COLO829 (cell line): ENCODE measurements at places on chromosomes 4 and X.
A peak's percentile ranks its signal among the peaks of the same experiment; 100 is the strongest.

DNA sequence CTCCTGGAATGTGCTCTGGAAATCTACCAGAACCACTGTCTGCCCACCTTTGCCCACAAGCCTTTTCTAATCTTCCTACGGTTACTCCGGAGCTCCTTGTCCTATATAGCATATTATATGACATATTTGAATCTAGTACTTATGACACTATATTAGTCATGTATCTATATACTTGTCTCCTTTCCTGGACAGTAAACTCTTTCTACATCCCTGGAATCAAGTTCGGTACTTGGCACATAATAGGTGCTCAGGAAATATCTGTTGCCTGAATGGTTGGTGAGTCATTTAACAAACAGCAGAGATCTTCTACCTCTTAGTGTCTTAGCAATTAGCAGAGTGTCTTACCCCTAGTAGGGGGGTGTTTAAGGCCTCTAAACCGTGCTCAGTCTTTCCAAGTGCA, 123.6 kb downstream of the RELL1 start:
- no peak for DNase-seq

DNA sequence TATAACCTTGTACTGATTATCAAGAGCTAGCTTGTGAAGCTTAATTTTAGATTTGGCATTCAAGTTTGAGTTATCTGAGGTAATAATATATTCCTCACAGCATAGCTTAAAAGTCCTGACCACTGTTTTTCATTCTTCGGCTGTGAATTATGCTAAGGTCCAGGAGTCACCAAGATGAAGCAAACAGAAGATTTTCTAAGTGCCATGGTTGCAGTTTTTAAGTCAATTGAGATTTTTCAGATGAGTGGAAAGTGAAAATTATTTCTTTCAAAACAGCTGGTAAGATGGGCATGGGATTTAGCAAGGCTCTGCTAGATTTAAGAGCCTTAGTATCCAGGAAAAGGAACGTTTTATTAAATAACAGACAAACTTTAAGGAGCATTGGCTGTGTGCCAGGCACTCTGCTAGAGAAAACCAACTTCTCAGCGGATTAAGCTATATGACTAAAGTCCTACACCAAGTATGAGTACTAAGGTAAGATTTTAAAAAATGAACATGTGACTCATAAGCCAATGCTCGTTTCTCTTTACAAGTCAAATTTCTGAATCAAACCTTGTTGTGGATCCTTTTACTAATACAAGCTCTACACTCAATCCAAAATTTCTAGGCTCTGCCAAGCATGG, 149.9 kb upstream of the IL15 start:
- DNase-seq: no peak

DNA sequence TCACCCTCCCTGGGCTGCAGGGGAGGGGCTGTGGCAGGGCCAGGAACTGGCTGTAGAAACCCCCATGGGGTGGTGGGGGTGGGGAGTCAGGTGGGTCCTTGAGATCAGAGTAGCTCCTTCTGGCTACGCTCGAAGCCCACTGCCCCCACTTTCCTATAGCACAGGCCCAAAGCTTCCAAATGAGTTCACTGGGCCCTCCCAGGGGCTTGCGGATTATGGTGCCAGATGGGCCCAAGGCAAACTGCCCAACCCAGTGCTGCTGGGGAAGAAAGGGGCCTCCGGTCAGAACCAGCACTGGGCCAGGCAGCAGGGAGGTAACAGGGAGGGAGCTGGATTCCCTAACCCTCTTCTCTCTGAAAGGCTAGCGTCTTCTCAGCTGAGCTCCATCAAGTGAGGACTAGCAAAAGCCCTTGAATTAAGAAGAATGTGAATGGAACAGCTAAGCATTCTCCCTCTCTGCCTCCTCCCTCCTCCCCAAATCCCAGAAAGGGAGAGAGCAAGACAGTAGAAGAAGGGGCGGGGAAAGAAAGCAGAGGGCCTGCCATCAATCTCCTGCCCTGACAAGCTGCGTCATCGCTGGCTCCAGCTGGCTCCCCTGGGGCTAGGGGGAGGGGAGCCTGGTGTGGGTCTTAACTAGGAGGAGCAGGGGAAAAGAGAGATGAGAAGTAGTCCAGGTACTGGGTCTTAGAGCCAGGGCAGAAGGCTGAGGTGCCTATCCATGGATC, 34.7 kb downstream of the FRMPD3 start:
- peak; percentile 5 for DNase-seq

DNA sequence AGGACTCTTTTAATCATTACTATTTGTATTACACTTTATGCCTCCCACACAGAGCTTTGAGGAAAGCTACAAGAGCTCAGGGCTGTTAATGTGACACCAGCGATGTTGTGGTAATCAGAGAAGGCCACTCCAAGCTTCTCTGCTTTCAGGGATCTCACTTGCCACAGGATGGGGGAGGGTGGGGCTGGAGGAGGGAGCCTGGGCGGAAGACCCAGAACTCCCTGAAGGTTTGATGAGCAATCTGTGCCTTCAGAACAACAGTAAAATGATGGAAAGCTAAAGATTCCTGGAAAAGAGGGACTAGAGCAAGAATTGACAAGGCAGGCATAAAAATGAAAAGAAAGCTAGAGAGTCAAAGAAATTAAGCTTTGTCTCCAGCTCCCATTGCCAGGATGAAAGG, 75.6 kb downstream of the MAML3 start:
- peak; percentile 67 for DNase-seq

DNA sequence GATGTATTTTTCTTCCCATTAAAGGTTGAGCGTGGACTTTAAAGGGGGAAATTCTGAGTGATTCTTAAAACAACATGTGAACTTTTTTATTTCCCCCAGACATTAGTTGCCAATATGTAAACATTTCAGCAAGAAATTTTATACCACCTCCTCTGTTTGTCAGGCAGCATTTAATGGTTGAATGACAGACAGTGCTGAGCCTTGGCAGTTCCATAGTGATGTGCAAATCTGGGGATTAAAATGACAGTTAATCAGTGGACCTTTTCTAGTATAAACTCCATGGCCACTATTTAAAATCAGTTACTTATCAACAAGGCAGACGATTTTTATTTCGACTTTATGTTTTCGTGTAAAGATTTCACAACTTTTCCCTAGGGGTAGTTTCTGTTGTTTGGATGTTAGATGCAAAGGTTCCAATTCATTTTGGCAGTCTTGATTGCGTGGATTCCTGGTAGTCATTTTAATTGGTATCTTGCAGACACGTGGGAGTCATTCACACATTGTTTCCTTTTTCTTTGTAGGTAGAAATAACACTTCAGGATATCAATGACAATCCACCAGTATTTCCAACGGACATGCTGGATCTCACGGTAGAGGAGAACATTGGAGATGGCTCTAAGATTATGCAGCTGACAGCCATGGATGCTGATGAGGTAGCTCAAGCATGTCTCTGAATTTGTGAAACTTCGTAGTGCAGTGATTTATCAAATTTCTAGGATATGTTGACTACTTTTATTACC, 83.7 kb downstream of the FAT4 start:
- no peak for DNase-seq

GRCh38 chr4:165370530-165370929, 8.3 kb upstream of the CPE start:
- no peak for DNase-seq

GRCh38 chrX:81259714-81260395, 58.0 kb downstream of the SH3BGRL start:
- DNase-seq: no peak

DNA sequence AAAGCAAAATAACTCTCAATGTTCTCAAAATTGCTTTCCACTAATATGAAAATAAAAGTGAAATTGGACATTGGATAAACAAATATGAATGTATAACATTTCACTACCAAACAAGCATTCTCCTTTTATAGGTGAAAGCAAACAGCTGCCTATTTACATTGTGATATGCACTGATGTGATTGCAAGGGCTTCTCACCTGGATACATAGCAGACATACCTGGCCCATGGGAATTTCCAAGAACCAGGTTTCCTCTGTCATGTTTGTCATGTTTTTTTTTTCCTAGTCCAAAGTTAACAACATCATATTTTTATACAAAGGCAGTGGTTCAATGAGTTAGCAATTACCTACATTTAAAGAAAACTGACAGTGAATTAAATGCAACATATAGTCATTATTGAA, 228.5 kb downstream of the ANKRD50 start:
- DNase-seq: no peak

- DNase-seq: no peak
These were observed 64.1 kb downstream of the ZNF81 start for GRCh38 chrX:47900833-47901232.

- no peak for DNase-seq
These were observed 170.0 kb downstream of the RELL1 start for GRCh38 chr4:37516057-37516775.

- DNase-seq: no peak
These were observed 20.9 kb downstream of the PAGE4 start for GRCh38 chrX:49850028-49850427.

DNA sequence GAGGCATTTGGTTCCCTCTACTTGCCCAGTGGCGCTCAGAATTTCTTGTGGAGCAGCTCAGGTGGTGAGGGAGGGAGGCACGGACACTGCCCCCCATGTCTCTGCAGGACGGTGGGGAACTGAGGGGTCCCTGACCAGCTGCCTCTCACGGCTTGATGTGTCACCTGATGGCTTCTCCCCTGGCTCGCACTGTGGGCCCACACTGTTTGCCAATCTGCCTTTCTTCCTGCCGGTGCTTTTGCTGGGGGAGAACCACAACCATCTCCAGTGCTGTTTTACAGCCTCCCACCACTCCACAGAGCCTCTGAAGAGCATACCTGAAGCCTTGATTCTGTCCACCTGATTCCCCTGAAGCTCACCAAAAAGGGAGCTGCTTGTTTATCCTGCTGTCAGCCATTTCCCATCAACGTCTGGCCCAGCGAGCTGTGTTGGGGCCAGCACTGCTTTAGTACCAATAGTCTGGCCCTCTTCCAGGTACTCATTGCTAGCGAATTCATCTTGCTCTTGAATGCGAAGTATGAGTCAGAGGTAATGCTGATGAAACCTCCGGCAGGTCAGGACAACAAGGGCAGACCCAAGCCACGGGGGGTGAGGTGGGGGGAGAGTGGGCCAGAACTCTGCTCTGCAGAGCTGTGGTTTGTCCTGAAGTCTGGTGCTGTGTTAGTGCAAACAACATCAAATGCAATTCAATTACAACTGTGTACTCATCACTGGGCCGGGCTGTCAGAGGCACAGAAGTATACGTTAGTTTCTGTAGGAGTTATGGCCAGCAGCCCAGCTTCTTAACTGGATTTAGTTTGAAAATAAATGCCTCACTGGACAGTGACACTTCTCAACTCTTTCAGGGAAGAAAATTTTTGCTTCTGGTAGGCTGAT, 208.3 kb upstream of the JADE1 start:
- DNase-seq: peak; percentile 62

DNA sequence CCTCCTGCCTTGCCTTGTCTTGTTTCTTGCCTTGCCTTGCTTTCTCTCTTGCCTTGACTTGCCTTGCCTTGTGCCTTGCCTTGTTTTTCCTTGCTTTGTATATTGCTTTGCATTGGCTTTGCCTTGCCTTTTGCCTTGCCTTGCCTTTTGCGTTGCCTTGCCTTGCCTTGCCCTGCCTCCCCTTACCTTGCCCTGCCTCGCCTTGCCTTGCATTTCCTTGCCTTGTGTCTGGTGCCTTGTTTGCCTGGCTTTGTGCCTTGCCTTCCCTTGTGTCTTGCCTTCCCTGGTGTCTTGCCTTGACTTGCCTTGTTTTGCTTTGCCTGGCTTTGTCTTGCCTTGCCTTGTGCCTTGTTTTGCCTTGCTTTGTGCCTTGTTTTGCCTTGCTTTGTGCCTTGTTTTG, 89.7 kb downstream of the TAB3 start:
- no peak for DNase-seq

- no peak for DNase-seq
These were observed 1153.0 kb upstream of the INTU start for GRCh38 chr4:126479709-126480108.

GRCh38 chrX:16162391-16162790, 4.9 kb upstream of the MAGEB17 start:
- DNase-seq: no peak

- DNase-seq: no peak
These were observed 98.0 kb downstream of the TBL1X start for GRCh38 chrX:9562851-9563250.

DNA sequence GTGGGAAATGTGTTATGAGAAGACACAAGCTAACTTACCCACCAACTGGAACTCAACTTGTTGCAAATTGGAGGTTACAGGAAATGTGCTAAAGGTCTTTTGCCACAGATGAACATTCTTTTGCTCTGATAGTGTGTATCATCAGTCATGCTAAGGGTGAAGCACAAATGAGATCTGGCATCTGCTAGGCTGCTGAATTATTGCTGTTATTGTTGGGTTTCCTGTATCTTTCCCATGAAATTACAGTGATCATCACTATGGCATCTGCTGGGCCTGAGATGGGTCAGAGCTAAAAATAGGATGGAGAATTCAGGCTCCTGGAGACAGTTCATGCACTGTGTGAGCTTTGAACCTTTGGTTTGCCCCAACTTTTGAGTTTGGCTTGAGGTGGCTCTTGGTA, 124.5 kb downstream of the NPNT start:
- DNase-seq: no peak

GRCh38 chr4:3660086-3660927, 105.9 kb upstream of the ADRA2C start:
- DNase-seq: no peak

- no peak for DNase-seq
These were observed 145.8 kb downstream of the KLHL4 start for GRCh38 chrX:87663421-87663820.

DNA sequence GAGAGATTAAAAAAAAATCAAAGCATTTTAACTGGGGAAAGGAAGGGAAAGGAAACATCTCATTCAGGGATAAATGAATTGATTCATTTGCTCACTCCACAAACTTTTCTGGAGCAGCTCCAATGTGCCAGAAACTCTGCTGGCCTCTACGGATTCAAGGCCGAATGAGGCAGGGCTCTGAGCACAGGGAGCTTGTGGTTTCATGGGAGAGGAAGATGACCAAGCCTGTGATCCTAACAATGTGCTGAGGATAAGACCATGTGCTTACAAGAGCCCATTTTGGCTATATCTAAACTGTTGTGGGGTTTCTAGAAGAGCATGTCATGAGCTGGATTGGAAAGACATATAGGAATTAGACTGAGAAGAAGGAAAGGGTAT, 137.5 kb downstream of the ZNF674 start:
- DNase-seq: no peak

DNA sequence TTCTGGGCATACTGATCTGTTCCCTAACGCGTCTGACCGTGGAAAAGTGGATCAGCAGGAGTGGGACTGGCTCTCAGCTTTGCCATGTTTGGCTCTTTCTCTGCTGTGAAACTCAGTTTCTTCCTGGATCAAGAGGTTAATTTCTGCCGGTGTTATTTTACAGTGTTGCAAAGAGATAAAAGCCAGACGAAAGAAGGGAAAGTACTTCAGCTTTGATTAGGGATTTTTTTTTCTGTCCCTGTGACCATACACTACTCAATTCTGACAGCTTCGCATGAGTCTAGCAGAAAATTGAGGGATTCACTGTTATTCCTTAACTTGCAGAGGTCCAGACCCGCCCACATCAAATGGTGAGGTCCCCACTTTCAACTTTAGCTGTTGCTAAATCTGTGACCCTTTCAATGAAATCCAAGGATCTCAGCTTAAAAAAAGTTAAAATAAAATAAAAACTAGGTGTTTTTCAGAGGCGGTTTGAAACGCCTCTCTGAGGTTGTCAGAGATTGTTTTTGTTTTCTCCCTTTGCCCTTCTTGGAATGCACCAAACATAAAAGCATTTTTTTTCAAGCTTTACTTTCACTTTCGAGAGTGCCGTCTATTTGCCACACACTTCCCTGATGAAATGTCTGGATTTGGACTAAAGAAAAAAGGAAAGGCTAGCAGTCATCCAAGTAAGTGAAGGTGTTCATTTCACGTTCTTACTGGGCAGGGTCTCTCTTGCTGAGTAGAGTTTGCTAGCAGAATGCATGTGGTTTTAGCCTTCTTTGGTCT, at the start of gene TLR3:
TSS of gene TLR3 (plus strand) at position 576 of the 768 bp plus-strand sequence. CDS start 7,464 bp downstream, outside the sequence.
- peak; percentile 37 for DNase-seq

GRCh38 chr4:8051644-8052043, 107.0 kb downstream of the ABLIM2 start:
- DNase-seq: no peak

- DNase-seq: no peak
These were observed 71.2 kb upstream of the TLR2 start for GRCh38 chr4:153612878-153613277.
